ENCODE measurements at places on chromosomes 1 and 21. TPM values are rescaled to one million over a fixed set of nuclear protein-coding genes. Genes with fewer than 3 reads are reported as not detected.

DNA sequence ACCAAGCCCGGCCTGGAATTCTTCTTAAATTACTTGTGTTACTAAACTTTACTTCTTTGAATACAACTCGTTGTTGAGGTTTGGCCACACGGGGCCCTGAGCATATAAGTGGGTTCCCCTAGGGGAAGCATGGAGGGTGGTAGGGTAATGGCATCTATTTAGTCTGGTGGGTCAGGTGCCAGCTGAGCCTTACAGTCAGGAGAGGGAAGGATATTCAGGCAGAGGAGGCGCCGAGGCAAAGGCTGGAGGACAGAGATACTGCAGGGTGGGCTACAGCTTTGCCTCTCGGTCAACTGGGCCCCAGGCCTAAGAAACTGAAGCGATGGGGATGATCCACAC is 424 bp upstream of the NECAP2 start:
- no peaks in the 10 kb centered on the region for H3K4me1 ChIP-seq
- H3K27me3 ChIP-seq: no peaks in the 10 kb centered on the region
- peak overlapping the region; percentile 83 for H3K27ac ChIP-seq
- no peak for DNase-seq
- H3K4me3 ChIP-seq: no peak overlapping the region
- H3K36me3 ChIP-seq: no peaks in the 10 kb centered on the region

DNA sequence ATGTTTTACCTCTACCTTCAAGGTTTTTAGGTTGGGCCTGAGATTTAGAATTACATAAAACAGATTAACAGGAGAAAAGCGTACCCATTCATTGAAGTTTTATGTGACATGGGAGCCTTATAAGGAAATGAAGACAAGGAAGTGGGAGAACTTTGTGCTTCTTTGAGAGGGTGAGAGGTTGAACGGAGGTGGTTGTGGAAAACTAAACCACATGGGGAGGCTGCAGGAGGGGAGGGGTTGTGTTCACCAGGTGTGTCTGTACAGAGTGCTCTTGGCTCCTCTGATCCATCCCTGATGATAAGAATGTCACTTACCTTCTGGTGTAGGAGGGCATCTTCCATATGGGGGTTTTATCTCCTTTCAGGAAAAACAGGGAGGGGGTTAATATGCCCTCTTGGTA is 2.7 kb downstream of the SLX9 start:
- no peak overlapping the region for H3K27ac ChIP-seq
- H3K27me3 ChIP-seq: no peaks in the 10 kb centered on the region
- H3K4me3 ChIP-seq: no peak overlapping the region
- peaks cover 30% of the 10 kb centered on the region for H3K4me1 ChIP-seq
- DNase-seq: no peak
- no peaks in the 10 kb centered on the region for H3K36me3 ChIP-seq

DNA sequence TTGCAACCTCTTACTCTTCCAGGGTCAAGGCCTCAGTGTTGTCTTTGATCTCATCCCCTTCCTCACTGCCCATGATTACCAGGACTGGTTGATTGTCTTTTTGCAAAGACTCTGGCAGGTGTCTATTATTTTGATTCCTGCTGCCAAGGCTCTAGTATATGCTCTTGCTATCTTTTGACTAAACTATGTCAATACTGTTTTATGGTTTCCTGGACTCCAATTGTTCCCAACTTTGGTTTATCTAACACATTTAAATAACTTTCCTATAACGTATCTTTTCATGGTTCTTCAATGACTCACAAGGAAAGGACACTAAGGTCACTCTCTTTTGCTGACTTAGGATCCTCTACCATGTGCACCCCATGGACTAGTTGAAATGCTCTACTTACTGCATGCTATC is 141.5 kb downstream of the PTPRC start:
- no peak overlapping the region for H3K4me3 ChIP-seq
- H3K27ac ChIP-seq: no peak overlapping the region
- H3K27me3 ChIP-seq: no peaks in the 10 kb centered on the region
- no peaks in the 10 kb centered on the region for H3K36me3 ChIP-seq

DNA sequence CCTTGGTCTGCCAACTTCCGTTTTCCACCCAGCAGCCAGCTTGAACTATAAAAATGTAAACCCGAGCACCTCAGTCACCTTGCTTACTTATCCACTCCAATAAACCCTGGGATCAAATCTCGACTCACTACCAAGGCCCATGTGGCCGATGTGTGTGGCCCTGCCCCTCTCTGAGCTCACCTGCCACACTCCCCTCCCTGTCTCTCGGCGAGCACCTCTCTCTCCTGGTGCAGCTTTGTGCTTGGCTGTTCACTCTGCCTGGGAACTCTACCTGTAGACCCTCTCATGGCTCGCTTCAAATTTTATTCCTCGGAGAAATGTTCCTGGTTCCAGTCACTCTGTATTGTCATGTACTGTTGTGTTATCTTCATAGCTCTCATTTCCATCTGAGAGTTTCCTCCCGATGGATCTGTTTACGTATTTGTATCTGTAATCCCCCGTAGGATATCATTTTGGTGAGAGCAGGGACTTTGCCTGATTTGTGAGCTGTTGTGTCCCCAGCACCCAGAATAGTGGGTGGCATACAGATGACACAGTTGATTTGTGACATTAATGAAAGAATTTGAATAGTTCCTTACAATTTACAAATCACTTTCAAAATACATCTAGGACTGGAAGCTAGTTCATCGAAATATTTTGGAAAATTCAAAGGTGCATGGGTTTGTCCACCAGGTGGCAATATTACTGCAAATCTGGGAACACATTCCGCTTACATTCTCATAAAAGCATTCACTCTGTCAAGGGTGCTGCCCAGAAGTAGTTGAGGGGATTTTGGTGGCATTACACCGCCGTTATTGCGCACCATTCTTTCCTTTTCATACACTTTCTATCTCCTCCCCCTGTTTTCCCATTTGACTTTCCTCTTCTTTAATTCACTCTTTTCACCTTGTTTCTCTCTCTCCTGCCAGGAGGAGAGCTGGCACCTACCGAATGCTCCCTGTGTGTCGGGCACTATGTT is 95.3 kb downstream of the ABCA4 start:
- no peaks in the 10 kb centered on the region for H3K36me3 ChIP-seq
- no peak overlapping the region for H3K4me3 ChIP-seq
- no peaks in the 10 kb centered on the region for H3K4me1 ChIP-seq
- H3K27me3 ChIP-seq: no peaks in the 10 kb centered on the region
- H3K27ac ChIP-seq: no peak overlapping the region

DNA sequence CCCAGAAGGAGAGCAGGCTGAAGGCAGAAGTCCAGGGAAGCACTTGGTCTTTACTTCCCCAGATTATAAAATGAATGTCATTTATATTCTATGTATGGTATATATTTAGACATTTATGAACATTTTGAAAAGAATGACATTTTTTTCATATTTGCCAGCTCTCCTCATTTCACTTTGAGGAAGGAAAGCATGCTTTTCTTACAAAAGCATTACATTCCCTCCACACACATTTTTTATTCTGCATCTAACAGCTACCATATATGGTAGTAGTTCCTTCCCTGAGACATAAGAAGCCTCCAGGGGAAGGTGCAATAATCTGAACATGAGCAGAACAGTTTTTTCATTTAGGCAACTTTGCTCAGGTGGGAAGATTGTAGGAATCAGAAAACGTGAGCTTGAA is 94.0 kb downstream of the LRRC7 start:
- DNase-seq: no peak
- H3K27me3 ChIP-seq: no peaks in the 10 kb centered on the region
- H3K4me3 ChIP-seq: no peak overlapping the region
- H3K36me3 ChIP-seq: no peaks in the 10 kb centered on the region
- no peak overlapping the region for H3K27ac ChIP-seq

- H3K4me1 ChIP-seq: no peaks in the 10 kb centered on the region
- H3K4me3 ChIP-seq: no peak overlapping the region
- no peak for DNase-seq
Observed at GRCh38 chr1:228691926-228692325, 43.4 kb upstream of the RHOU start.

DNA sequence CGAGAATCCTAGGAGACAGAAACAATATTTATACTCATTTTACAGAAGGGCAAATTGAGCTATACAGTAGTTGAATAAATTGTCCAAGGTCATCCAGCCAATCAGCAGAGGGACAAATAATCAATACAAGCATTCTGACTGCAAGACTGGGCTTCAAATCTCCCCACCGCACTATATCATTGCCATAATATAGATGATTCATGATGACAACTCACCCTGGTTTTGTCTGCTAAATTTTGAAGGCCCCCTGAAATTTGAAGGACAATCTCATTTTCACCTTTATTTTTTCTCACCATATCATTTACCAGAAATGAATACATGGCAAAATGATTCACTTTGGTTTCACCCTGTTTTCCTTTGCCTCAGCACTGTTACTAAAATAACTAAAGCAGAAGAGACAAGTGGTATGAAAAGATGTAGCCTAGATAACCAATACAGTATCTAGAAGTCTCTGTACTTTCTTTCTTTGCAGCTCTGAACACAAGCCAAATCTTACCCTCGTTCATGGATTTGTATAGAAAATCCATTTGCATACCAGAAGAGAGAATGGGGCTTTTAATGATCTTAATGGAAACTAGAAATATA is 292.5 kb downstream of the TTLL7 start:
- H3K4me1 ChIP-seq: no peaks in the 10 kb centered on the region
- no peaks in the 10 kb centered on the region for H3K27me3 ChIP-seq
- DNase-seq: no peak
- no peaks in the 10 kb centered on the region for H3K36me3 ChIP-seq
- no peak overlapping the region for H3K4me3 ChIP-seq

GRCh38 chr21:34192646-34193285 is 119.4 kb downstream of the MRPS6 start:
- H3K4me3 ChIP-seq: no peak overlapping the region
- no peaks in the 10 kb centered on the region for H3K27me3 ChIP-seq
- no peak for DNase-seq

GRCh38 chr1:32767156-32767555 is 50.0 kb downstream of the YARS1 start:
- H3K4me3 ChIP-seq: no peak overlapping the region
- H3K4me1 ChIP-seq: peaks cover 73% of the 10 kb centered on the region
- H3K36me3 ChIP-seq: peaks cover 22% of the 10 kb centered on the region
- DNase-seq: no peak
- H3K27ac ChIP-seq: peak overlapping the region; percentile 79

GRCh38 chr1:62358665-62359373 is 39.6 kb upstream of the KANK4 start:
- H3K4me3 ChIP-seq: no peak overlapping the region
- H3K36me3 ChIP-seq: no peaks in the 10 kb centered on the region
- no peaks in the 10 kb centered on the region for H3K27me3 ChIP-seq
- DNase-seq: no peak
- H3K4me1 ChIP-seq: no peaks in the 10 kb centered on the region

Gene ATP1A4
- total RNA-seq: not detected

Gene PUM1
- total RNA-seq: 167 TPM

Measured in adrenal gland (tissue), 19 donors.